ENCODE measurements at places on chromosomes 2 and 18.

DNA sequence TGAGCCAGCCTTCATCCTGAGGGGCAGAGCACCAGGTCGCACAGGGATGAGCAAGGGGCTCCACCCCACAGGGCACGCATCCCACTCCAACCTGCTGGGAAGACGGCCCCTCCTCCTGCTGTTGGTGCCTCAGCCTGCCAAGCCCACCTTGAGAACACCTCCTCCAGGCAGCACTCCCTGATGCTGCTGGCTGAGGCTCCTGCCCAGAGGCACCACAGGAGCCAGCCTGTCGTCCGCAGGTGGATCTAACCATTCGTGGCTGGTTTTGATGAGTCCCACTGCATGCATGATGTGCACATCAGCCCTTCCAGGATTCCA is 58.4 kb downstream of the BIN1 start:
- DNase-seq: no peak

DNA sequence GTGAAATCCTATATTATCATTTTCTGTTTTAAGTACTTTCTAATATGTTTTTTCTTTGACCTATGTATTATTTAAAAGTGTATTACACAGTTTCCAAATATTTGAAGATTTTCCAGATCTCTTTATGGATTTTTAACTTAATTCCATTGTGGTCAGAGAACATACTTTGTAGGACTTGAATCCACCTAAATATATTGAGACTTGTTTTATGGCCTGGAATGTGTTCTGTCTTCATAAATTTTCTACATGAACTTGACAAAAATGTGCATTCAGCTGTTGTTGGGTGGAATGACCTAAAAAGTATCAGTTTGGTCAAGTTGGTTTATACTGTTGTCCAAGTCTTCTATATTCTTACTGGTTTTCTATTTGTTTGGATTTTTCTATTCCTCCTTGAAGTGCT is 33.8 kb upstream of the TMEM247 start:
- no peak for DNase-seq

DNA sequence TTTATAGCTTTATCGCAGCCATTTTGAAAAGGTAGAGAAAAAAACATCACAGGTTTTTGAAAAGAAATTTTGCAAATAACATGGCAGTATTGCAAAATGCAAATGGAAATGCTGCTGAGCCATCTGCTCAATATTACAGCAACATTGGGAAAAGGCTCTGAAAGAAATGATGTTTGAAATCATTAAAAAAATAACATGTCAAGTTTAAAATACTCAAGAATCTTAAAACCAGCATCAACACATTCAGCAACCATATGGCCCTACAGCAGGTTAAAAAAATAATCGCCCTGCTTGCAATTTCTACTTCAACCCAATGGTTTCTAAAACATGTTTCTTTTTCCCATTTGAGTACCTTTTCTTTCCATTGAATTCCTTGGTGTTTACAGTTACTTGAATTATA is 289.4 kb downstream of the AFF3 start:
- no peak for DNase-seq

- no peak for DNase-seq
Observed at GRCh38 chr2:121505005-121505404, 25.7 kb upstream of the RNU4ATAC start.

DNA sequence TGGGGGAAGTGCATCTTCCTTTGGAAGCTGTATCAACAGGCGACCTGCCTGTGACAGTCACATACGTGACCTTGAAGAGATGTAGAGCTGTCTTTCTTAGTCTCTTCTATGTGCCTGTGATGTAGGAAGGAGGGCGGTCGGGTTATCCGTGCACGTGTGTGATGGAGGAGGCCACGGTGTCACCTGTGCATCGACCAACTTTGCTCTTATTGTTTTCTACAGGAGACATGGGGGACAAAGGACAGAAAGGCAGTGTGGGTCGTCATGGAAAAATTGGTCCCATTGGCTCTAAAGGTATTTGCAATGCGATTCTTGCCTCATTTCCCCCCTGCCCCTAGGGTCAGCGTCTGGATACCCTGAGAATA is 20.7 kb upstream of the ALLC start:
- DNase-seq: no peak

- DNase-seq: no peak
Observed at GRCh38 chr2:168002021-168002553, 245.3 kb downstream of the STK39 start.

GRCh38 chr2:46732127-46732526 is 183.5 kb downstream of the MCFD2 start:
- no peak for DNase-seq

DNA sequence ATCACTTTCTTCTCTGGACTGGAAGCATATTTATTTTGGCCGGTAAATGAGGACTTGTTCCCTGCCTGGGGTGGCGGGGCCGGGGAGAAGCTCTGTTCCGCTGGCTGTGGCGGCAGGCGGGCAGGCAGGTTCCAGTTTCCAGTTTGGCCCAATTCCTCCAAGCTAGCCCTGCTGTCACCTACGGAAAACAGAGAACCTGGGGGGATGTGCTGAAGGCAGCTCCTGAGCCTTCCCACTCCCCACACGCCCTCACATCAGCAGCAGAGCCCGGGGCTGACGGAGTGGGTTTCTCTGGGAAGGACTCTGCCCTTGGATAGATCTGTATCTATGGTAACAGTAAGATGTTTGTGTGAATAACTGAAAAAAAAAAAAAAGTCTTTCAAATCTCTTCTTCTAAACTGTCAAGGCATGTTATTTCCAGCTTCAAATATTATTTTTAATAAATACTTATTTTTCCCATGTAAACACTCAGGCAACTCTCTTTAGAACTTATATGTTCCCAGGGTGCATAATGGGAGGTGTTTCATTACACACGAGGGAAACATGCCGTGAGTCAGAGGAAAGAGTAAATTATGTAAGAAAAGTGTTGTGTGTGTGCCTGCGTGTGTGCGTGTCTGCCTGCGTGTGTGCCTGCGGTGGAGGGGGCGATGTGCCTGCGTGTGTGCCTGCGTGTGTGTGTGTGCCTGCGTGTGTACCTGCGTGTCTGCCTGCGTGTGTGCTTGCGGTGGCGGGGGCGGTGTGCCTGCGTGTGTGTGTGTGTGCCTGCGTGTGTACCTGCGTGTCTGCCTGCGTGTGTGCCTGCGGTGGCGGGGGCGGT is 116.1 kb upstream of the ZNF516 start:
- DNase-seq: no peak

Measured in amniotic stem cell (primary cell).